ENCODE measurements at places on chromosomes 11 and 22.
A peak's percentile ranks its signal among the peaks of the same experiment; 100 is the strongest.

DNA sequence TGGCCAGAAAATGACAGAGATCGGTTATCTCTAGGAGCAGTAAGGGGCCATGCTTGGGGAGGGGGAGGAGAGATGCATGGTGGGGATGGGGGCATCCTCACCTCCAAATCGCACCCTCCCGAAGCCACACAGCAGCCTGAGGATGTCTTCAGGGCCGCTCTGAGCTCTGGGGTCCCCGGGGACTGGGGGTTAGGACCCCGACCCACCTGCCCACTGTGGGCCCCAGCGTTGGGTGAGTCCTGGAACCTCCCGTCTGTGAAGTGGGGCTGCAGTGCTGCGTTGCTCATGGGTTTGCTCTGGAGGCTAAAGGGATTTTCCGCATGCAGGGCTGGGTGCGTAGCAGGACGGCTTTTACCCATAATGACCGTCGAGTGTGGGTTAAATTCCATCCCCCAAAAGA, 1046.3 kb downstream of the BRD1 start:
- no peak for DNase-seq

GRCh38 chr22:38937541-38937940, 19.9 kb upstream of the APOBEC3A start:
- no peak for DNase-seq

DNA sequence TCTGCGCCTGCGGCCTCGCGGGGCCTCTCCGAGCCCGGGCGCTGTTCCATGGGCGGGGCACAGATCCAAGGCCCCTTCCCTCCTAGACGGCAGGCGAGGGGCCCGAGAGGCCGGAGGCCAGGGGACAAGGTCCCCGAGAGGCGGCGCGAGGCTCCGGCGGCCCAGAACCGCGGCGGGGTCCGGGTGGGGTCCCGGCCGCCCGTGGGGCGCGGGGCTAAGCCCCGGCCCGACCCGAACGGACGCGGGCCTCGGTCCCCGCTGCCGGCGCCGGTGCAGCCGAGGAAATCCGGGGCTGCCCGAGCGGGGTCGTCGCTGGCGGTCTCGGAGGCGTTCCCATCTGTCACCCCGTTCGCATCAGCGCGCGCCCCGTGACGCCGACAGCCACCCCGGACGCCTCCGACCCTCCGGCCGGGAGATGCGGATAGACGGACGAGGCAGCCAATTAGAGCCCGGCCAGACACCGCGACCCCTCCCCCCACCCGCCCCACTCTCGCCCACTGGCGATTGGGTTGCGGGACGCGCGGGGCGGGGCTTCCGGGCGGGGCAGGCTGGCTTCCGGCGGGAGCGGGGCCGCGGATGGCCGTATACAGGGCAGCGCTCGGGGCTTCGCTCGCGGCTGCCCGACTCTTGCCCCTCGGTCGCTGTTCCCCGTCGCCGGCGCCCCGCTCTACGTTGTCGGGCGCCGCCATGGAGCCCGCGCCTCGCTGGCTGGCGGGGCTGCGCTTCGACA, at the start of gene SELENOO:
Gene SELENOO, plus strand, starts transcription at position 551 of the 730 bp plus-strand sequence. Its CDS starts 26 bp downstream, at position 577.
- DNase-seq = peak; percentile 90

- no peak for DNase-seq
These were observed 80.1 kb downstream of the USP35 start for GRCh38 chr11:78268591-78269410.

DNA sequence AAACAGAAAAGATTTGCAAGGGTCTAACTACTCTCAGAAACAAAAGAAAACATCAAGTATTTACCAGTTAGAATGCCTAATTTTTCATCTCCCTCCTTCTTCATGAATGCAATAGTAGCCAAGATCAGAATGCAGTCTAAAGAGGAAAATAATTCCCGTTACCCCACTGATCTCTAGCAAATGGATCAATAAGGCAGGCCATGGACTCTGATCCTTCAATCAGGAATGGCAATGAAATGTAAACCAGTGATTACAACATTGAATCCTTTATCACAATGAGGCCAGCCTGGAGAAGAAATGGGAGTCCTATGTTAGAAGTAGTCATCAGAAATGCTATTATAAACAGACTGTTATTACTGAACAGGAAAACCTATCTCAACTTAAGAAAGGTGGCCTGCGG, 106.6 kb downstream of the APOL5 start:
- no peak for DNase-seq

DNA sequence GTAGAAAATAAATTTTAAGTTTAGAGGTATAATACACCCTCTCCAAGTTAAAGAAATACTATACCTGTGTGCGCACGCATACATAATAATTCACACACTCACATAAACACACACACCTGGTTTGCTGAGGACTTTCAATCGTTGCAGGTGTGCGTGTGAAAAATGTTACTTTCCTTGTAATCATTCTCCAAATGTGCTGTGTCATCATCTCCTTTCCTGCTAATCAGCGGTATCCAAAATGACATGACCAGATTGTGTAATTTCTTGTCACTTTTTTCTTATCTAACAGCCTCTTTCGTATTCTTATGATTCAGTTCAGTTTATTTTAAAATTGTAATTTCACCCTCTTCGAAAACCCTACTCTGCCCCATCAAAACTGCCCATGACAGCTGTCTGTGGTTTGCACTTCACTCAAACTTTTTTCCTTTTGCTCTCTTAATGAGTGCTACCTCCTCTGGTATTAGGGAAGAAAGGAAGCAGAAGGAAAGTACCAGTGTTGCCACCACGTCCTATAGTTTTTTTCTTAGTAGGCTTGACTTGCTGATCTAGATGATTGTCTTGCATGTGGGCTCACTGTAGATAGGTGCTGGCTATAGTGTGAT, 651.2 kb downstream of the CNTN5 start:
- no peak for DNase-seq

Measured in stimulated activated CD4-positive, alpha-beta T cell treated with anti-CD3 and anti-CD28 coated beads, TNF-alpha, amount 100 ng/mL, for 1 hour (primary cell).